ENCODE measurements at places on chromosomes 4 and X. TPM values are rescaled to one million over a fixed set of nuclear protein-coding genes. Genes with fewer than 3 reads are reported as not detected.

Gene F9
- not detected for total RNA-seq

GRCh38 chrX:29297171-29297800, 710.0 kb downstream of the IL1RAPL1 start:
- no peaks in the 10 kb centered on the region for H3K36me3 ChIP-seq
- no peak overlapping the region for H3K27ac ChIP-seq
- no peaks in the 10 kb centered on the region for H3K27me3 ChIP-seq
- H3K4me3 ChIP-seq: no peak overlapping the region
- H3K4me1 ChIP-seq: peaks cover 5% of the 10 kb centered on the region

DNA sequence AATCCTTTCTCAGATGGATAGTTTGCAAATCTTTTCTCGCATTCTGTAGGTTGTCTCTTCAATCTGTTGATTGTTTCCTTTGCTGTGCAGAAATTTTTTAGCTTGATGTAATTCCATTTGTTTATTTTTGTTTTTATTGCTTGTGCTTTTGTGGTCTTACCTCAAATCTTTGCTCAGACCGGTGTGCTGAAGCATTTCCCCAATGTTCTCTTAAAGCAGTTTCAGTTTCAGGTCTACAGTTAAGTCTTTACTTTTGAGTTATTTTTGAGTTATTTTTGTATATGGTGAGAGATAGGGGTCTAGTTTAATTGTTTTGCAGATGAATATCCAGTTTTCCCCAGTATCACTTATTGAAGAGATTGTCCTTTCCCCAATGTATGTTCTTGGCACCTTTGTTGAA, 18.2 kb upstream of the SLC25A14 start:
- H3K4me3 ChIP-seq: no peak overlapping the region
- DNase-seq: no peak
- peaks cover 3% of the 10 kb centered on the region for H3K36me3 ChIP-seq
- no peak overlapping the region for H3K27ac ChIP-seq

DNA sequence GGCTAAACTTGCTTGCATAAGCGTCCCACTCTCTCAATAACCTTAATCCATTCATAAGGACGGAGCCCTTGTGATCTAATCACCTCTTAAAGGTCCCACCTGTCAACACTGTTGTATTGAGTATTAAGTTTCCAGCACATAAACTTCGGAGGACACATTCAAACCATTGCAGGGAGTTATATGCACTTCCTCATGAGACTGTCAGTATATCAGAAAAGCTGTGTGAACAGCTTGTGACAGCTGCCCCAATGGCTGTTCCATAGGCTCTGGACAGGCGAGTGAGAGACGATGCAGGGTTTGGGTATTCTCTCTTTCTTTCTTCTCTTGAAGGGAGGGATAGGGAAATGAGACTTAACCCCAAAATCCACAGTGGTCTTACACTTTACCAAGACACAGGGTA, 64.2 kb upstream of the RPL34 start:
- DNase-seq: no peak
- H3K36me3 ChIP-seq: peaks cover 2% of the 10 kb centered on the region
- H3K27ac ChIP-seq: no peak overlapping the region

Data from chondrocyte (in vitro differentiated cells).